ENCODE measurements at places on chromosomes 13 and 19. TPM values are rescaled to one million over a fixed set of nuclear protein-coding genes. Genes with fewer than 3 reads are reported as not detected.

The CALR3 gene
- total RNA-seq = not detected

The BST2 gene
- total RNA-seq = 48.1 TPM

The ZSCAN1 gene
- total RNA-seq = not detected

The GFY gene
- total RNA-seq = not detected

The ONECUT3 gene
- not detected for total RNA-seq

The ILF3 gene
- total RNA-seq = 119 TPM

The MIDN gene
- total RNA-seq = 23.2 TPM

The PDE4C gene
- not detected for total RNA-seq

The ATP8A2 gene
- under 0.01 TPM for total RNA-seq

The SLC1A5 gene
- 158 TPM for total RNA-seq

The WDR87 gene
- not detected for total RNA-seq

The SYCN gene
- not detected for total RNA-seq

The ARGLU1 gene
- total RNA-seq = 64.1 TPM

The BLOC1S3 gene
- 7.7 TPM for total RNA-seq

The PRR36 gene
- total RNA-seq = 0.09 TPM

The GJB2 gene
- 0.18 TPM for total RNA-seq

The EXOC3L2 gene
- under 0.01 TPM for total RNA-seq

The IFNL1 gene
- not detected for total RNA-seq

The C2CD4C gene
- total RNA-seq = not detected

The ZNF253 gene
- total RNA-seq = 7.0 TPM

The CD33 gene
- total RNA-seq = not detected
